ENCODE measurements at places on chromosomes 7 and 10.

DNA sequence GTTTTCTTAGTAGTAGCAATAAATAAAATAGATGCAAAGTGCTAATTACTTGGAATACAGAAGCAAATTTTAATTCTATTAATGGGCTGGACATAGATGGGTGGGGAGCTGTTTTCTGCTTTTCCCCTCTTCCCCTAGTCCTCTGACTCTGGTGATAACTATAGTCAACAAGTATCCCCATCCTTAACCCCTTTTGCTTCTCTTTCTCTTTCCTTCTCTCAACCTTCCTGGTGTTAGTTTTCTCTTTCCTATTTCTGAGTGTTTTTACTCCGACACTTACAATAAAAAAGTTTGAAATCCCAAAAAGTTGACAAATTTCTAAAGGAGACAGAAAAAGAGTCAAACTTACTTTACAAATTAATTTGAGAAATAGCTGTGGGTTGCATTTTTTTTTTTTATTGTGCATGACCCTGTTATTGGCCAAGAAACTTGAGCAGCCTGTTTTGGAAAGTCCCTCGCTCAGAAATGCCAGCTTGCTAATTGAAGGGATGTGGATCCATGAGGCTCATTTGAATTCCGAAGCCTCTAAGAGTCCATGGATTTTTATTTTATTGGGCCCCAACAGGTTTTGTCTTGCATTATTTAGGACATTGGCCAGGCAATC is 2.4 kb downstream of the FAS start:
- H3K27ac ChIP-seq = no peak overlapping the region
- no peaks in the 10 kb centered on the region for H3K27me3 ChIP-seq
- peaks cover 17% of the 10 kb centered on the region for H3K36me3 ChIP-seq

DNA sequence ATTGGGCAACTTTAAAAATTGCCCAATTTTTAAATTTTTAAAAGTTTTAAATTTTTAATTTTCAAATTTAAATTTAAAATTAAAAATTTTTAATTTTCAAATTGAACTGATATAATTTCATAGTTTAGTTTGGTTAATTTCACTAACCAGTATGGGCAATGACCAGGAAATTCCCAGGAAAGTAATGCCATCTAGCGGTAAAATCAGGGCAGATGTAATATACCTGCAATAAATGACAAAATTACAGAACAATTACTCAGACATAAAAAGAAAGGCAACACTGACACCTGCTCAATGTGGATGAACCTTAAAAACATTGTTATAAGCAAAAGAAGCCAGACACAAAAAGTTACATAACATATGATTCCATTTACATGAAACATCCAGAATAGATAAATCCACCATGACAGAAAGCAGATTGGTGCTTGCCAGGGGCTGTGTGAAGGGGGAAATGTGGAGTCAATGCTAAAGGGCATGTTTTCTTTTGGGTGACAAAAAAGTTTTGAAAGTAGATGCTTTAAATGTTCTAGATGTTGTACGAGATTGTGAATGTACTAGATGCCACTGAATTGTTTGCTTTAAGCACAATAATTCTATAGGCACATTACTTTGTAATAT is 28.6 kb upstream of the SLC16A12 start:
- no peak overlapping the region for H3K4me3 ChIP-seq
- H3K27ac ChIP-seq = no peak overlapping the region
- H3K4me1 ChIP-seq = no peaks in the 10 kb centered on the region
- no peaks in the 10 kb centered on the region for H3K36me3 ChIP-seq
- H3K27me3 ChIP-seq = no peaks in the 10 kb centered on the region

DNA sequence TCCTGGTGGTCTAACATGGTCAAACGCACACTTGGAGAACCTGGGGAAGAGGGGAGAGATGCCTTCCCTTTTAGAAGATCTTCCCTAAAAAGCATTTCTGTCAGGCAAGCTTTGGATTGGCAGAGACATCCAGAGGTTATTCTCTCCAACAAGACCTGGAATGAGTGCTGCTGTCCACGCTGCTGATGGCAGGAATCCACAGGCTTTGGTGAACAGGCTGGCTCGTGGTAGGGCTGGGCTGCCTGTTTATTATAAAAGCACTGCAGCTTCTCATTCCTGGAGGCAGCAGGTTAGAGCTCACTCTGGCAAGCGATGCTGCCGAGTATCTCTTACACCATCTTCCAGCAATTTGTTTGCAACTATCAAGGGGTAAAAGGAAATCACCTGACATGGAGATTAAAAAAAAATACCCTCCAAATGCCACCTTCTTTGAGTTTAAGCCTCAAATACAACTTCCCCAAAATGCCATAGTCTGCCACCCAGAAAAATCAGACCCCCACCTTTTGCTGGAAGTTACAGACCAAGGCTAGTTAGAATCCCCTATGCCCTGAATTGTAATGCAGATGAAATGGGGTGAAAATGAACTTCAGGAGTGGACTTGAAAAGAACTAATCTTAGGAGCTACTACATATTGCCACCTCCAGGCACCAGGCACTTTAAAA is 152.1 kb upstream of the KMT2E start:
- H3K27me3 ChIP-seq = peaks cover 46% of the 10 kb centered on the region
- H3K4me1 ChIP-seq = no peaks in the 10 kb centered on the region
- H3K36me3 ChIP-seq = no peaks in the 10 kb centered on the region
- no peak overlapping the region for H3K27ac ChIP-seq
- no peak for DNase-seq
- no peak overlapping the region for H3K4me3 ChIP-seq

DNA sequence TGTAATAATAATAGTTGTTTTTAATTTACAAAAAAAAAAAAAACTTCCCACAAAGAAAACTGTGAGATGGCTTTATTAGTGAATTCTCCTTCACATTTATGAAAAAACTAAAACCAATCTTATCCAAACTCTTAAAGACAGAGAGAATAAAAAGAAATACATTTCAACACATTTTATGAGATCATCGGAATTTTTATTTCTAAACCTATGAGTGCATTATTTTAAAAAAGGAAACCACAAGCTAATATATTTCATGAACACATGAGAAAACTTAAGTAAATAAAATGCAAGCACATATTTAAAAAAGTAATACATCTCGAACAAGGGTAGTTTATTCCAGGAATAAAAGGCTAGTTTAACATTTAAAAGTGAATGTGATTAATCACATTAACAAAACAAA is 31.5 kb downstream of the C7orf25 start:
- no peaks in the 10 kb centered on the region for H3K36me3 ChIP-seq
- no peaks in the 10 kb centered on the region for H3K4me1 ChIP-seq
- DNase-seq = no peak
- H3K27me3 ChIP-seq = no peaks in the 10 kb centered on the region
- H3K4me3 ChIP-seq = no peak overlapping the region

DNA sequence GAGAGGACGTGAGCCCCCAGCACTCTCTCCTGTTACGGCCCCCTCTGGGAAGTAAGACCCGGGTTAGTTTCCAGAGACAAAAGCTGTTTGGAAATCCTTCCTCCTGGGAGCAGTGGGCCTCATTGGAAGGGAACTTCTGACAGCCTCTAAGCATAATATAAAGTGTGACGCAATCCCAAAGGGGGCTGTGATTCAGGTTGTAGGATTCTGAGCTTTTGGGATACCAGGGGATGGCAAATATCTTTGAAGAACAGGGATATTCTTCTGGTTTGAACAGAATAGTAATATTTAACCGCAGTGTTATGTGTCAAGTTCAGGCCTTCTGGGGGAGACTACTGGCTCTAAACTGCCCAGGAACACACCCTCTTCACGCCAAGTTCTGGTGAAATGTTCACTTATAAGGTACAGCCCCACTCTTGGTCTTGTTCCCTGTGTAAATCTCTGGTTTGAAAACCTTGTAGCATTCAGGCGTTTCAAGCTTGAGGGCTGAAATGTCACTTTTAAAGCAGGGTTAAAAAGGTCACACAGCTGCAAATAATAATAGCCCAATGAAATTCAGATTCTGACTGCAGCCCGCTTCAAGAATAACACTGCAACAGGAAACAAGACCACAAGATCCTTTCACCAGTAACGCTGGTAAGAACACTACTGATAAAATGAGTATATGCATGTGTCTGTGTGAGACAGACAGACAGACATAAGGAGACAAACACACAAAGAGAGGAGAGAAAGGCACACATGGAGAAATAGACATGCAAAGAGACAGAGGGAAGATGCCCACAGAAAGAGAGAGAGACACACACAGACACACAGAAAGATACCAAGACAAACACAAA is 69.0 kb downstream of the CREB5 start:
- H3K27ac ChIP-seq = no peak overlapping the region
- no peak overlapping the region for H3K4me3 ChIP-seq
- DNase-seq = no peak
- no peaks in the 10 kb centered on the region for H3K27me3 ChIP-seq
- no peaks in the 10 kb centered on the region for H3K4me1 ChIP-seq
- no peaks in the 10 kb centered on the region for H3K36me3 ChIP-seq

DNA sequence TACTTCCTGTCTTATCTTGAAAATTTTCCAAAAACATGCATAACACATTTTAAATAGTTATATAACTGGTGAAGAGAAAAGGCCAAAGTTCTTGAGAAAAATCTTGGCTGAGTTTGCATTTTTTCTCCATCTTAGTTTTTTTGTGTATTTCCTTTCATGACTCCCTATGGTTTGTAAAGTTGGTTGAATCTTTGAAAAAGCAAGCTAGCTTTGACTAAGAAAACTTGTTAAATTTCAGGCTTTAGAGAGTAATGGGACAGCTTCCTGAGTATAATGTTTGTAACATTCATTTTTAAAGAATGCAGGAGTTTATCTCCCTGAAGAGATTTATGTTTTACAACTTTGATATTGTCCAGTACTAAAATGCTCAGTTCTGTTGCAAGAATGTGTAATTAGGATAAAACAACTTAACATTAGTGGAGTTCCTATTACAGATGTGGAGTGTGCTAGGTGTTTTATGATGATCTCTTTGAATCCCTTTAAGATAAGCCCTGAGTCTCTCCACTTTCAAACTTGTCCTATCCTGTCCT is 11.1 kb upstream of the HERPUD2 start:
- DNase-seq = no peak
- no peak overlapping the region for H3K27ac ChIP-seq
- no peak overlapping the region for H3K4me3 ChIP-seq
- H3K36me3 ChIP-seq = no peaks in the 10 kb centered on the region
- peaks cover 21% of the 10 kb centered on the region for H3K4me1 ChIP-seq

GRCh38 chr7:50397320-50397970 is 52.7 kb downstream of the FIGNL1 start:
- no peak overlapping the region for H3K27ac ChIP-seq
- no peaks in the 10 kb centered on the region for H3K36me3 ChIP-seq
- DNase-seq = no peak
- H3K4me3 ChIP-seq = no peak overlapping the region

GRCh38 chr10:92327445-92328433 is 36.8 kb downstream of the MARCHF5 start:
- H3K4me3 ChIP-seq = no peak overlapping the region
- no peaks in the 10 kb centered on the region for H3K27me3 ChIP-seq
- DNase-seq = no peak

DNA sequence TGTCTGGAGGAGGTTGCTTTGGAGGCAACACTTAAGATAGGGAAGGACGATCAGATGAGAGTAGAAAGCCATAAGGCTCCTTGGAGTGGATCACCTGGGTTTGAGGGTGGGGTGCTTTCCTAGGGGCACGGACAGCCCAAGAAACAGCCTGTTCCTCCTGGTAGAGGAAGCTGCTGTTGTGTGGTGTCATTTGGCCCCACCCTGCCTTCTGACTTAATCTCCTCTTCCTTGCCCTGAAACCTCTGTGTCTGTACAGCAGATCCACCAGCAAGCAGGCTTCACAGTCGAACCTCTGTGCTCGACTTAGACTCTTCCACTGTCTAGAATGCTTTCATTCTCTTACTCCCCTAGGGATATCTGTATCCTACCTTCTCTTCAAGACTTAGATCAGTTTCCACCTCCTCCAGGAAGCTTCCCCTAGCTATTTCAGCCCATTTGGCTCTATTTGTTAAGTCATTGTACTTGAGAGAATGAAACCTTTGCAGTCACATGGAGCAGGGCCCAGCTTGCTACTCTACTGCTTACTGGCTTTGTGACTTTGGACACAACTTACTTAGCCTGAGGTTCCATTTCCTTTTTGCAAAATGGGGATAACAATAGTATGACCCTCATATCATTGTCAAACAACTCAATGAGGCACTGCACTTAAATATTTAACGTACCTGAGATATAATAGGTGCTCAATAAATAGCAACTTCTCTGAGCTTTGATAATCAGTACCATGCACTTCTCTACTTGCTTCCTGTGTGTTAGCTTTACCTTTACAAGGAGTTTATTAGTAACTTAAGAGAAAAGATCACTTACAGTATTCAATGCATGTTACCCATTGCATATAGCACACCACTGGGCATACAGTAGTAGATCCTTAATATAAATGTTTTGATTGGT is 5.0 kb downstream of the MXI1 start:
- H3K27ac ChIP-seq = no peak overlapping the region
- peaks cover 40% of the 10 kb centered on the region for H3K36me3 ChIP-seq
- H3K27me3 ChIP-seq = peaks cover 10% of the 10 kb centered on the region
- H3K4me1 ChIP-seq = peaks cover 17% of the 10 kb centered on the region

GRCh38 chr10:53357587-53357986 is 585.0 kb upstream of the MBL2 start:
- H3K36me3 ChIP-seq = no peaks in the 10 kb centered on the region
- no peaks in the 10 kb centered on the region for H3K4me1 ChIP-seq
- DNase-seq = no peak
- no peak overlapping the region for H3K4me3 ChIP-seq
- no peaks in the 10 kb centered on the region for H3K27me3 ChIP-seq

DNA sequence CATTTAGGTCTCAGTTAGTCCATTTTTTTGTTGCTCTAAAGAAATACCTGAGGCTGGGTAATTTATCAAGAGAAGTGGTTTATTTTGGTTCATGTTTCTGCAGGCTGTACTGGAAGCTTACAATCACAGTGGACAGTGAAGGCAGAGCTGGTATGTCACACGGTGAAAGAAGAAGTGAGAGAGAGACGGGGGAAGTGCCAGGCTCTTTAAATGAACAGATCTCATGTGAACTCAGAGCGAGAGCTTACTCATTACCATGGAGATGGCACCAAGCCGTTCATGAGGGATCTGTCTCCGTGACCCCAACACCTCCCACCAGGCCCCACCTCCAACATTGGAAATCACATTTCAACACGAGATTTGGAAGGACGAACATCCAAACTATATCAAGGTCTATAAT is 18.9 kb upstream of the PNLIPRP3 start:
- no peak for DNase-seq
- H3K4me3 ChIP-seq = no peak overlapping the region
- H3K27me3 ChIP-seq = peaks cover 26% of the 10 kb centered on the region
- no peak overlapping the region for H3K27ac ChIP-seq

- H3K4me1 ChIP-seq = peaks cover 48% of the 10 kb centered on the region
- no peaks in the 10 kb centered on the region for H3K27me3 ChIP-seq
- no peak overlapping the region for H3K4me3 ChIP-seq
- H3K27ac ChIP-seq = peak overlapping the region; percentile 36
- DNase-seq = no peak
Observed at GRCh38 chr7:116577320-116577871, 52.6 kb downstream of the CAV1 start.
